ENCODE measurements at places on chromosomes 5 and 9. TPM values are rescaled to one million over a fixed set of nuclear protein-coding genes. Genes with fewer than 3 reads are reported as not detected.

GRCh38 chr9:99712214-99712613 lies 109.5 kb upstream of the NR4A3 start:
- DNase-seq = no peak

GRCh38 chr5:172772112-172772906 lies 1.3 kb upstream of the DUSP1 start:
- DNase-seq = no peak

DNA sequence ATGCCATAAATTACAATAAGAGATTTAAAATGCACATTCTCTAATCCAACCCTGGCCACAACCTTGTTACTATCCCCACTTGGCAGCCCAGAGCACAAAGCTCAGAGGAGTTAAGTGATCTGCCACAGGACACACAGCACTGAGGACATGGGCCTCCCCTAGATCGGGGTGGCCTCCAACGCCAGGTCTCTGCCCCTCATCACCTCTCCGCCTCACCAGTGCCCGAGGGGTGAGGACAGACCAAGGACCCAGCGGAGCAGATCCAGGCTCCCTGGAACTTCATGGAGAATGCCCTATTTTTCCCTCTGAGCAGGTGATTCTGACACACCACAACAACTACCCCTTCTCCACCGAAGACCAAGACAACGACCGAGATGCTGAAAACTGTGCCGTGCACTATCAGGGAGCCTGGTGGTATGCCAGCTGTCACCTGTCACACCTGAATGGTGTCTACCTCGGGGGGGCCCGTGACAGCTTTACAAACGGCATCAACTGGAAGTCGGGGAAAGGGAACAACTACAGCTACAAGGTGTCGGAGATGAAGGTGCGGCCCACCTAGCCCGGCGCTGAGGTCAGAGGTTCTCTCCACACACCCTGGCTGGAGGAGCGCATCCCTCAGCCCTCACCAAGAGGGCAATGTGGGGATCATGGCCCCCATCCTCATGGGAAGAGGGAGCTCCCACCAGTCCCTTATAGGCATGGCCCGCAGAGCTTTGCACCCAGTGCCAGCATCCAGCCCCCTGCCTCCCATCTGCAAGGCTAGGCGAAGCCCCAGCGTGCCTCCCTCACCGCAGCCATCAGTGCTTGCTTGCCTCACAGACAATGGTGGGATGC lies 12.5 kb upstream of the FCN2 start:
- no peak for DNase-seq

GRCh38 chr5:92283521-92283920 lies 900.4 kb upstream of the ARRDC3 start:
- DNase-seq = no peak

- no peak for DNase-seq
These were observed 1.0 kb upstream of the UBTD2 start for GRCh38 chr5:172284611-172284980.

- no peak for DNase-seq
These were observed 88.4 kb upstream of the RGS7BP start for GRCh38 chr5:64417390-64417789.

The NKD2 gene
- total RNA-seq = 0.13 TPM

DNA sequence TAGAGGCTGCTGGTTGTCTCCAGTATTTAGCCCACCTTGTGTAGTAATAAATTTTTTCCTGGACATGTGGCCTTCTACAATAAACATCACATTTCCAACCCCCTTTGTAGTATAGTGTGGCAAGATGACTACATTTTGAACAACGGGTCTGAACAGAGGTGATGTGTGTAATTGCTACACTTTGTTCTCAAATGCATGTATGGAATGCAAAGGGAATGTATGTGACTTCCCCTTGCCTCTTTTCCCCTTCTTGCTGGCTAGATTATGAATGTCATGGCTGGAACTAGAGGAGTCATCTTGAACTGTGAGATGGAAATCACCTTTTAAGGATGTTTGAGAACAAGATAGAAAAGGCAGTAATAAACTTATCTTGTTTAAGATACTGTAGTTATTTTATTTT lies 54.5 kb downstream of the PRR16 start:
- DNase-seq = no peak

DNA sequence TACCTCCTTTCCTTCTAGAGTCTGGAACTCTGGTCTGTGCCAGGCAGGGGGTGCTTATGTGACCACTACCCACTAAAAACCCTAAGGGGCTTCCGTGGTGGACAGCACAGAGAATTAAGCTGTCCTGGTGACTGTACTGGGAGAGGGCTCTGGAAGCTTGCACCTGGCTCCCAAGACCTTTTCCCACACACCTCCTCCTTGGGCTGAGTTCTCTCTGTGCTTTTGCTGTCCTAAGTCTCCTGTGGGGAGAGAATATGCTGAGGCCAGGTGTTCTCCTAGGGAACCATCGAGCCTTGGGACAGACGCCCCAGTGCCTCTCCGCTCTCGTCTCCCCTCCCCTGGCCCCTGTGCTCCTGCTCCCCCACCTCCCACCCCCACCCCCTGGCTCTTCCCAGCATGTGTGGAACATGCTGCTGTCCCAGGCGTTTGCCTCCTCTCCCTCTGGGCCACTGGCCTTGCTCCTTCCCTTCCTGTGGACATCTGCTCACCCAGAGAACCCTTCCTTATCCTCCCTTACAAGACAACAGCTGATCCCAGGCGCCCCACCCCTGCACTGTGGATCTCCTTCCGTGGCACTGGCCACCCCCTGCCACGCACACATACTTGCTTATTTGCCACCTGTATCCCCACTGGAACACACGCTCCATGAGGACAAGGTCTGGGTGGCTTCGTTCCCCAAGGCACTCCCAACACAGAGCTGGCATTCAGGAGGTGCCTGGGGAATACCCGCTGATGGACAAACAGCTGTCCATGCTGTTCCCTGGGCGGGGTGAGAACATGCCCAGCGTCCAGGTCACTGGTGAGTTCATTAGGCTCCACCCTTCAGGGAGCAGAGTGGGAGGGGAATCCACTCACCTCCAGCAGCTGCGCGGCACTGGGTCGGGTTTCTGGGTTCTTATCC lies 83.0 kb downstream of the STK10 start:
- no peak for DNase-seq

GRCh38 chr9:115164511-115164974 lies 46.6 kb upstream of the TNC start:
- DNase-seq = no peak

DNA sequence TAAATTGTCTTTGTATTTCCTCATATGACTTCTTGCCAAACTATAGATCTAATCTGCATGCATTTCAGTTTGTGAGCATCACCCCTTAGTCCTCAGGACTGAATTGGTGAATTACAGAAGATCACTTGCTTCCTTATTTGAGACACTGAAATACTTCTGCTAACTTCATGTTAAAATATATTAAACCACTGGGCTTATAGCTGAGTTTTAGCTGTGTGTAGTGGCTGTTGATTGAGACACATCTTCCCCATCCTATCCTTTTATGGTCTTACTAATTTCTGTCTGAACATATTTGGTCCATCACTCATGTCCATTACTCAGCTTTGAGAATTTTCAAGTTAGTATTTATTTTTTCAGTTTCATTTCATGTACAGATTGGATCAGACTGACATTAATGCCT lies 295.9 kb downstream of the PSAT1 start:
- no peak for DNase-seq
